ENCODE measurements at places on chromosomes 16 and 17. TPM values are rescaled to one million over a fixed set of nuclear protein-coding genes. Genes with fewer than 3 reads are reported as not detected.

DNA sequence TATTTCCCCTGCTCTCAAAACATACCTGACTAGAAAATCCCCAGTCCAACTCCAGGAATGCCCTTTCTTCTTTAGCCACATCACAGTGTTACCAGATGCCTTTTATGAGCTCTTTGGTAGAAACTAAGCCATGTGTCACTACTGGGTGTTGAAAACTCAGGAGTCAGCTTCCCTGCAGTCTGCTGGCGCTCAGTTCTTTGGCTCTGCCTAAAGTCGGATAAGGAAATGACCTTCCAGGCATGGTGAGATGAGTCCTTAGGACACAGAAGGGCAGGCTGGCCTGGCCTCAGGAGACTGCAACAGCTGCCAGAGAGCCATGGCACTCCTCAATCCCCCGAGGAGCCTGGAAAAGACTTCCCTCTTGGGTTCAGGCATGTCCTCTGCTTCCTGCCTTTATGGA lies 89.1 kb downstream of the CDH13 start:
- DNase-seq: peak; percentile 64

DNA sequence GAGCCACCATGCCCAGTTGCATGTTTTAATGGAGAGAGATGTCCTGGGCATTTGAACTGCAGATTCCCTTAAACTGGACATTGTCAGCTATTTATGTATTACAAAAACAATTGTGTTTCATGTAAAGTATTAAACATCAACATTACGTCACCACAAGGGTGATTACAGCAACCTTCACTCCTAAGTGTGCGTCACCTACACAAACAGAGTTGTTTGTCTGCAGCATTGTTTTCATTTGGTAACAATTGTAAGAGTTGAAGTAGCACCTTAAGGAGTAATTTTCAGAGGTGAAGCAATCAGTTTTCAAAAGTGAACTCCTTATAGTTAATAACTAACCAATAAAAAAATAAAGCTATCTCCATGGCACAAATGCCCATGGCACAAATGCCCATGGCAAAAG lies 271.4 kb downstream of the IRX3 start:
- DNase-seq: no peak

DNA sequence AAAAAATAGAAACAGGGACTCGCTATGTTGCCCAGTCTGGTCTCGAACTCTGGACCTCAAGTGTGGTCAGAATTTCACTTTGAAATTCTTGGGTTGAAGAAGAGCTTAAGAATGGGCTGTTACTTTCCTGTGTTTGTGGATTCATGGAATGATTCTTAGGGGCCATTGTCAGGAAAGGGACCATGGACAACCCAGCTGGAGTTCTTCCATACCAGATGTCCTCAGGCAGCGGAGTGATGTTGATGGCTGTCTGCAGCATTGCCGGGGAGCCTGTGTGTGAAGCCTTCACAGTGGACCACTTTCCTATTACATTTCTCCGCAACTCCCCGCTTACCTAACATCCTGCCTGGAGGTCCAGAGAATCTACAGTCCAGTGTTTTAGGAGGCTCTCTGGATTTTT lies 145.9 kb downstream of the CLEC16A start:
- no peak for DNase-seq

Gene RNF222
- total RNA-seq: not detected

DNA sequence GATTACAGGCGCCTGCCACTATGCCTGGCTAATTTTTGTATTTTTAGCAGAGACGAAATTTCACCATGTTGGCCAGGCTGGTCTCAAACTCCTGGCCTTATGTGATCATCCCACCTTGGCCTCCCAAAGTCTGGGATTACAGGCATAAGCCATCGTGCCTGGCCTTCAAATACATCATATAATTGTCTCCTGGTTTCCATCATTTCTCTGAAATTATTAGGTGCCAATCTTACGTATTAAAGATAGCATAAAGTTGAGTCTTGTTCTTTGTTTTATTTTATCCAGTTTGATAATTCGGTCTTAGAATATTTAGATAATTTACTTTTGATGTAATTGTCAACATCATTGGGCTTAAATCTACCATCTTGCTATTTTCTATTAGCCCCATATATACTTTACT lies 32.8 kb upstream of the TMEM92 start:
- DNase-seq: no peak

Gene GAST
- total RNA-seq: not detected

DNA sequence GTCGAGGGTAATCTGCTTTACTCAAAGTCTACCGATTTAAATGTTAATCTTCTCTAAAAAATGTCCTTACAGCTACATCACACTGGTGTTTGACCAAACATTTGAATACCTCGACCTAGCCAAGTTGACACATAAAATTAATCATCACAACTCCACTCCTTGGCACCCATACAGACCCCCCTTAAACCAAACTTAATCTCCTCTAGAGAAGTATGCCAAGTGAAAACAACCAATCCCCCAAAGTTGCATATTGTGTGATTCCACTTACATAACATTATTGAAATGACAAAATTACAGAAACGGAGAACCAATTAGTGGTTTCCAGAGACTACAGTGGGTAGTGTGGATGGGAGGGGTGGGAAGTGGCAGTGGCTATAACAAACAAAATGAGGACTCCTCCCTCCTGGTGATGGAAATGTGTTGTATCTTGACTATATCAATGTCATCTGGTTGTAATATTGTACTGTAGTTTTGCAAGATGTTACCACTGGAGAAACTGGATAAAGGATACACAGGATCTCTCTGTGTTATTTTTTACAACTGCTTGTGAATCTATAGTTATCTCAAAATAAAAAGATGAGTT lies 39.4 kb downstream of the CAPNS2 start:
- peak; percentile 35 for DNase-seq

GRCh38 chr16:86044881-86045590 lies 146.1 kb downstream of the IRF8 start:
- no peak for DNase-seq

DNA sequence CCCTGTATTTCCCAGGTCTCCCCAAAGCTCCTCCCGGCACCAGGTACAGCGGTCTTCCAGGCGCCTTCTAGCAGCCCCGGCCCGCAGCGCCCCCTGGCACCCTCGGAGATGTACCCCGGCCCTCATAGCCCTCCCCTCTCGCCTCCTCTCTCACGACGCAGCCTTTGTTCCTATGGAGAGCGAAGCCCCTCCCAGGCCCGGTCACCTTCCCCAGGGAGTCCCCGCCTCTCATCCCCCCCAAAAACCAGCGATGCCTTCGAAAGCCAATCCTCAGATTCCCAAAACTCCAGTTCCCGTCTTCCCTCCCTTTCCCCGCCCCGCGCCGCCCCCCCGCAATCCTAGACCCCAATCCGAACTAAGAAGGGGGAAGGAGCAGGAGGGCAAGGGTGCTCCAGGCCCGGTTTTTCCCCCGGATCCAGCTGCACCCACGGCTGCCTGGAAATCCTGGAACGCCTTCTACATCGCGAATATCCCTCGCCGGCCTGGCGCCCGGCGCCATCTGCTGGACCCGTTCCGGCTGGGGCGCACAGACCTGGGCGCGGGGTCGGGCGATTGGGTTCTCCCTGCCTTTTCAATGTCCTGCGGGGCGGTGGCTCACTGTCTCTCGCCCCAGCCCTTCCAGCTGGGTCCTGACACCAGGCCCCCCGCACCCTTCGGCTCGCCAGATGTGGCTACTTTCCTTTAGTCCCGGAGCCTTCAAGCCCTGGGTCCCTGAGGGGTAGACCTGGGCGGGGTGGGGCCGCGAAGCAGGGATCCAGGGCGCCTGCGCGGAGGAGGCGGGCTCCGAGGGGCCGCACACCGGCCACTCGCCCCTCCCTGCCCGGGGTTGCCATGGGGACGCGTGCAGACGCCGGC lies at the start of gene DNAH2:
TSS of gene DNAH2 (plus strand) at position 844 of the 855 bp plus-strand sequence. CDS start 1,991 bp downstream, outside the sequence.
- peak; percentile 84 for DNase-seq

Measured in MG63 (cell line).